BJ (cell line): ENCODE measurements at places on chromosomes 7 and 10. TPM values are rescaled to one million over a fixed set of nuclear protein-coding genes. Genes with fewer than 3 reads are reported as not detected.

The PDE6C gene
- polyA plus RNA-seq = not detected in 2 replicates

The SLC26A4 gene
- 0.12 and 0.25 TPM in 2 replicates for polyA plus RNA-seq

The LIPF gene
- polyA plus RNA-seq = not detected in 2 replicates

The PIP gene
- not detected in 2 replicates for polyA plus RNA-seq

The TUBAL3 gene
- polyA plus RNA-seq = not detected in 2 replicates

The ARHGEF5 gene
- polyA plus RNA-seq = 7.4 and 8.9 TPM in 2 replicates

The AQP1 gene
- 2.3 and 3.9 TPM in 2 replicates for polyA plus RNA-seq

The ABCA13 gene
- polyA plus RNA-seq = 0.15 and 0.34 TPM in 2 replicates

The C10orf53 gene
- not detected in 2 replicates for polyA plus RNA-seq

The CYREN gene
- 35.4 and 39.4 TPM in 2 replicates for polyA plus RNA-seq
